ENCODE measurements at places on chromosomes 13 and 19. TPM values are rescaled to one million over a fixed set of nuclear protein-coding genes. Genes with fewer than 3 reads are reported as not detected.
A peak's percentile ranks its signal among the peaks of the same experiment; 100 is the strongest.

DNA sequence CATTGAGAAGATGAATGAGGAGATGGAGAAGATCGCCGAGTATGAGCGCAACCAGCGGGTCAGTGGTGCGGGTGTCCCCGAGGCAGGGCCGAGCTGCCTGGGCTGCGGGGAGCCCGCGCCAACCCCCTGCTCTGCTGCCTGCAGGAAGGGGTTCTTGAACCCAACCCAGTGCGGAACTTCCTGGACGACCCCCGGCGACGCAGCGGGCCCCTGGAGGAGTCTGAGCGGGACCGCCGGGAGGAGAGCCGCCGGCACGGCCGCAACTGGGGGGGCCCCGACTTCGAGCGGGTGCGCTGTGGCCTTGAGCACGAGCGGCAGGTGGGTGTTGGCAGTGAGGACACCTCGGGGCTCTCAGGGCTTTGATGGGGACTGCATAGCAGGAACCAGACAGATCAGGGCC lies 8.3 kb downstream of the CCDC9 start:
- DNase-seq: no peak

GRCh38 chr19:19672816-19673215 lies 4.2 kb downstream of the ZNF101 start:
- no peak for DNase-seq

The RASL11A gene
- total RNA-seq: 2.0 TPM

DNA sequence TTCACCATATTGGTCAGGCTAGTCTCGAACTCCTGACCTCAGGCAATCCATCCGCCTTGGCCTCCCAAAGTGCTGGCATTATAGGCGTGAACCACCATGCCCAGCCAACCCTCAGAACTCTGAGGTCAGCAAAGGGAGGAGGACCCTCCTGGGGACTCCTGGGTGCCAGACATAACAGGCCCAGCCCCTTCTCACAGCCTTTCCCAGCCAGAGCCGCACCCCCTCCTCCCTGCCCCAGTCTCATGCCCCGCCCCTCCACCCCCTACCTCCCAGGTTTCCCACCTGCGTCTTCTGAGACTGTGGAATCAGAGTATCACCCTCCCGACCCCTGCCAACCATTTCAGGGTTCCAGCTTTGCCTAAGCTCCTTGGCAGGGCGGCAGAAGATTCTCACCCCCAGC lies 5.2 kb downstream of the IGLON5 start:
- no peak for DNase-seq

DNA sequence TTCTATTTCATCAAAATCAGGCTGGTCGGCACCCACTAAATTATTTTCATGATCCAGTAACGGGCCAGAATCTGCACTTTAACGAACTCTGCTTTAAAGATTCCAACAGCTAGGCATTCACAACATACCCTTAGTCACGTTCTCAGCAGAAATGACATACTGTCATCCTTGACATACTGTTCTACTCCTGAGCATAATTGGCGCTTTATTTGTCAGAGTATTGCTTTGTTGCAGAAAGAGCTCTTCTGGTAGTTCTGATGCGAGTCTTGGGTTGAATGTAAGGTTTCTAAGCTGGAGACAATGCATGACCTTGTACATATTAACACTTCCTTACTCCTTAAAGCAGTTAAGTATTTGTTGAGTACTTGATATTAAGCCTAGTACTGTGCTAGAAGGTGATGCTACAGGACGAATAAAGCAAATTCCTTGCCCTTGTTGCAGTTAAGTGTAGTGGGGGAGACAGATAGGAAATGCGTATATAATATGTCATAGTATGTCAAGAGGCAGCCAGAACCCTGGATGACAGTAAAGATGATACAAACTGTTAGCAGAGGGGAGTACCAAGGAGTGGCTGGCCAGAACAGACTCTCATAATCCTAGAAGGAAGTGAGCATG lies 32.2 kb downstream of the FRY start:
- DNase-seq: no peak

The NFIX gene
- 6.3 TPM for total RNA-seq

GRCh38 chr13:38620876-38621275 lies 66.0 kb upstream of the FREM2 start:
- DNase-seq: no peak

- DNase-seq: no peak
Observed at GRCh38 chr13:51435002-51435578, 17.7 kb downstream of the INTS6 start.

GRCh38 chr19:33444562-33445441 lies 71.3 kb downstream of the CEBPG start:
- no peak for DNase-seq

- DNase-seq: no peak
Observed at GRCh38 chr19:35458731-35459391, 10.8 kb downstream of the FFAR2 start.

DNA sequence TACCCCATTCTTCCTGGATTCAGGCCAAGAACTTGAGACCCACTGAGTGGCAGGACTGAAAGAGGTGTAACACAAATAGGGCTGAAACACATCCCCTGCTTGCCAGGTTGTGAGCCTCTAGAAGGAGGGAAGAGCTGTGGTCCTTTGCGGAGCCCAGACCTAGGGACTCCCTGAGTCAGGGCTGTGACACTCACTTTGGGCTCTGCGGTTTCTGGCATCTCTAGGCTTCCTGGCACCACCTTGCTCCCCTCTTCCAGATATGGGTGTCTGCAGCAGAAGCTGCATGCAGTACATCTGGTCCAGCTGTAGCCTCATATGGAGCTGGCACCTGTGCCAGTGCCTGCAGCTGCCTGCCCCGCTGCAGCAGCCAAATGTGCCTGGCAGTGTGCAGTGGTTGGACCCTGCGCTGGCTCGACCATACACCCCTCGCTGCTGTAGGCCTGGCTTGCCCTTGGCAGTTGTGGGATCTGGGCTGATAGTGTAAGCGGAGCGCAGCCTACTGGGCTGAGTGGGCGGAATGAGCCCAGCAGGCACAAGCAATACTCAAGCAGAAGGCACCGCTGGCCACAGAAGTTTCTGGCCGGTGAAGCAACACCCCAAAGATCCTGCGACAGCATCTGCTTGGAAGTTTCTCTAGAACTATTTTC lies 290.4 kb downstream of the SLITRK6 start:
- no peak for DNase-seq

DNA sequence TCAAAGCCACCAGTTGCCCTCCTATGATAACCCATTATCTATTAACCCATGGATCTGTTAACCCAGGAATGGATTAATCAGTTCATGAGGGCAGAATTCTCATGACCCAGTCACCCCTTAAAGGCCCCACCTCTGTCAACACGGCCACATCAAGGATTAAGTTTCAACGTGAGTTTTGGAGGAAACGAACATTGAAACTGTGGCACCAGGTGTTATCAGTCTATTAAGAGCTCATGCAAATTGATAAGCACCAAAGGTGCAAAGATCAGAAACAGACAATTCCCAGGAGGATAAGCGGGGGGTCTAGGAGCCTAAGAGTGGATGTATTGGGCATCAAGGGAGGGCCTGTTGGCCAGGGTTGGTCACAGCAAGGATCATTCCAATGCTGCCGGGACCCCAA lies 19.9 kb upstream of the ELAVL1 start:
- DNase-seq: no peak

GRCh38 chr13:111945086-111945485 lies 121.9 kb upstream of the SOX1 start:
- DNase-seq: no peak

DNA sequence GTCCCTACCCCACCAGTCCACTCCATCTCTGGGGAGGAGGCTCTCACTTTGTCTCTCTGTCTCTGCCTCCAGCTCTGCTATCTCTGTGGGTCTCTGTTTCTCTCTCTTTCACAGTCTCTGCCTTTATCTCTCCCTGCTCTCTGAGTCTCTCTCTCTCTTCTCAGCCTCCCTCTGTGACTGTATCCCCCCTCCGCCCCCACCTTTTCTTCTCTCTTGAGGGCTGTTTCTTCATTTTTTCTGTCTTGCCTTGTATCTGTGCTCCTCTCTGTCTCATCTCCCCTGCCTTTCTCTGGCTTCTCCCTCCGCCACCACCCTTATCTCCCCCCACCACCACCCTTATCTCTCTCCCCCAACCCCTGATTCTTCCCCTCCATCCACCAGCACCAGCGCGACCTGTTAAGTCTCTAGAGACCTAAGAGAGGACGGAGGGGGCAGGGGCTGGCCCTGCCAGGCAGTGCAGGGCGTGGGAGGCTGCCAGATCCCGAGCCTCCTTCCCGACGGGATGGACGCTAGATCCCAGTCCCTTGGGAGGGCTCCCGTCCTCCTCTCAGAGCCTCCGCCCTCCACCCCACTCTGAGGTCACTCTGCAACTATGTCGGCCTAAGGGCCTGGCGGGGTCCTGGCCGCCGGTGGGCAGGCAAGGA lies 1.0 kb downstream of the AXL start:
- no peak for DNase-seq

GRCh38 chr13:44519642-44520041 lies 56.5 kb downstream of the TSC22D1 start:
- DNase-seq: no peak

DNA sequence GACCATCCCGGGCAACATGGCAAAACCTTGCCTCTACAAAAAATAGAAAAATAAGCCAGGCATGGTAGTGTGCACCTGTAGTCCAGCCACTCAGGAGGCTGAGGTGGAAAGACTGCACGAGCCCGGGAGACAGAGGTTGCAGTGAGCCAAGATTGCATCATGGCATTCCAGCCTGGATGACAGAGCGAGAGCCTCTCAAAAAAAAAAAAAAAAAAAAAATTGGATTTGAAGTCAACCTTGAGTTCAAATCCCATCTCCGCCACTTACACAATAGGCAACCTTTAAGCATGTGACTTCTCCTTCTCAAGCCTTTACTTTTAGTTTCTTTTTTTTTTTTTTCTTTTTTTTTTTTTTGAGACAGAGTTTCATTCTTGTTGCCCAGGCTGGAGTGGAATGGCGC lies 12.0 kb downstream of the KASH5 start:
- DNase-seq: no peak

GRCh38 chr19:18853755-18854427 lies 22.1 kb downstream of the UPF1 start:
- no peak for DNase-seq

DNA sequence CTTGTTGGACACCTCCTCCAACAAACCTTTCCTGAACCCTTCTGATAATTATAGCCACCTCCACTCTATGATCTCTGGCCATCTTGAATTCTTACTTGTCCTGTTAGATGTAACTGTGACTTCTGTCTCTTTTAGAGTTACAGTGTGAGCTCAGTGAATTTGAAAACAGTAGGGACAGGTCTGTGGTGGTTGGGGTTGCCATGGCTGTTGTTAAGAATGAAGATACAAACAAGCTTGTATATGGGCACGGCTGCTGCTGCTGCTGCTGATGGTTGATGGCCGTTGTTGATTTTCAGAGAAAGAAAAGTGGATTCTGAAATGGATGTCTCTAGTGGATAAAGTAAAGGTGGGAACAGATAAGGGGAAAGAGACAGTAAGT lies 101.5 kb downstream of the STARD13 start:
- no peak for DNase-seq

The S1PR5 gene
- not detected for total RNA-seq

The CGB5 gene
- not detected for total RNA-seq

The LRRC25 gene
- total RNA-seq: not detected

- DNase-seq: no peak
Observed at GRCh38 chr19:40392894-40393517, 3.0 kb upstream of the HIPK4 start.

The TTC9B gene
- not detected for total RNA-seq

DNA sequence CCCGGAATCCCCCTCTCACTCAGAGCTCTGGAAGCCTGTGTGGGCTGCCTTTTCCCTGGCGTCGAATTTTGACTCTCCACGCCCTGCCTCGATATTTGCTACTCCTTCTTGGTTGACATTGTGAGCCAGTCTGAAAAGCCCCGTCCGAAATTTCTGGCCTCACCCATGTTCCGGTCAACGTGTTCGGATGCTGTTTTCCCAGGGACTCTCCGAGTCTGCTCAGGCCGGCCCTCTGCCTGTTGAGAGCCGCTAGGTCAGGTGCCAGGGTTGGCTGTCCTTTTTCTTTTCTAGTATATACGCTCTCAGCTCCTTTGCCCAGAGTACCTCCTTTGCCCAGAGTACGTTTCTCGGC lies 6.8 kb upstream of the DGKH start:
- no peak for DNase-seq

DNA sequence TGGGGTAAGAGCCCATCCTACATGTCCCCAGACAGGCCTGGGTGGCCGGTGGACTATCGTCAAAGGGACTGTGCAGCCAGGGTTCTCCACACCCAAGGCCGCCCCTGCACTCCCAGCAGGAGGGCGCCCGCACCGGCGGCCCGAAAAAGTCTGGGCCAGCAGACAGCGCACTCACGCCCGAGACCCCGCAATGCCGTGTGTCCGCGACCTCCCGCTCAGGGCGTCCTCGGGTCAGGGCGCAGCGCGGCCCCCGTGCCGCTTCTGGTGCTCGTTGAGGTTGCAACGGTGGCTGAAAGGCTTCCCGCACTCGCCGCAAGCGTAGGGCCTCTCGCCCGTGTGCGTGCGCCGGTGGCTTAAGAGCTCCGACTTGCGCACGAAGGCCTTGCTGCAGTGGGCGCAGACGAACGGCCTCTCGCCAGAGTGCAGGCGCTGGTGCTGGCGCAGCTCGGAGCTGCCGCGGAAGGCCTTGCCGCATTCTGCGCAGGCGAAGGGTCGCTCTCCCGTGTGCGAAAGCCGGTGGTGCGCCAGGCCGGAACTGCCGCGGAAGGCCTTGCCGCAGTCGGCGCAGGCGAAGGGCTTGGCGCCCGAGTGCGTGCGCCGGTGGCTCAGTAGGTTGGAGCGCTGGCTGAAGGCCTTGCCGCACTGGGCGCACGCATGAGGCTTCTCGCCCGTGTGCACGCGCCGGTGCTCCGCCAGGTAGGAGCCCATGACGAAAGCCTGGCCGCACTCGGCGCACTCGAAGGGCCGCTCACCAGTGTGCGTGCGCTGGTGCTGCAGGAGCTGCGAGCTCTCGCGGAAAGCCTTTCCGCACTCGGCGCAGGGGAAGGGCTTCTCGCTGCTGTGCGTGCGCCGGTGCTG lies 2.8 kb upstream of the A1BG start:
- peak; percentile 66 for DNase-seq

- no peak for DNase-seq
Observed at GRCh38 chr19:20968092-20968491, 45.0 kb downstream of the ZNF85 start.

DNA sequence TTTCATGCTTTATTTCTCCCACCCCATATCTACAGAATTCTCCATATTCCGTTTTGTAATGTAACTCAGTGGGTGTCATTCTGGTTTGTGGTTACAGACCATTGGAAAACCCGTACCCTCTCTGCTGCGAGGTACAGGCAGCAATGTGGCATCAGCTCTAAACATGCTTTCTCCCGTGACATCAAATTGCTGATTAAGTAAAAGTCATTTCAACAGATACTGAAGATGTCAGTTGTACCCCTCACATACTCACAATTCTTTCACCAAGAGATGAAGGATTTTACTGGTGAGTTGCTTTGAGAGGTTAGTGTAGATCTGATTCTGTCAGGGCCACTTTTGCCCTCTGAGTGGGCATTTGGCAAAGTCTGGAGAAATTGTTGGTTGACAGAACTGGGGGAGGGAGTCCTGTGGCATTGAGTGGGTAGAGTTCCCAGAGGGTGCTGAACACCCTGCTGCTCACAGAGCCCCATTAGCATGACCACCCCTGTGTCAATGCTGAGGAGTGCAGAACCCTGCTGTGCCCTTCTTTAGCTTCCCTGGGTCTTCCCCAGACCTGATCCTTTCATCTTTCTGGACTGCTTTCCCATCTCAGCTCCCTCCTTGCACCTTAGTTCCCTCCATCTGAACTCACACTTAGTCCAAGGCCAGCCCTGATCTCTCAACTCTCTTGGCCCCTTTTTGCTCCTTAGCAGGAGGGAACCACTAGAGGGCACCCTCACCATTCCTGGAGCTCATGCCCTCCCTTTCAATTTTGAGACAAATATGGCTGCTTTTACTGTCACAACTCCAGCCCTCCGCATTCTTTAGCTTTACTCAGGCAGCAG lies 39.9 kb upstream of the CEACAM8 start:
- DNase-seq: peak; percentile 32

- DNase-seq: no peak
Observed at GRCh38 chr19:18788529-18789421, 2.3 kb downstream of the COMP start.

The PRR22 gene
- total RNA-seq: 14.1 TPM

The MEIS3 gene
- not detected for total RNA-seq

All from activated naive CD8-positive, alpha-beta T cell treated with anti-CD3 and anti-CD28 coated beads for 36 hours (primary cell).